Progenitor cell of endocrine pancreas (in vitro differentiated cells): ENCODE measurements at places on chromosomes 12 and 14. TPM values are rescaled to one million over a fixed set of nuclear protein-coding genes. Genes with fewer than 3 reads are reported as not detected.

DNA sequence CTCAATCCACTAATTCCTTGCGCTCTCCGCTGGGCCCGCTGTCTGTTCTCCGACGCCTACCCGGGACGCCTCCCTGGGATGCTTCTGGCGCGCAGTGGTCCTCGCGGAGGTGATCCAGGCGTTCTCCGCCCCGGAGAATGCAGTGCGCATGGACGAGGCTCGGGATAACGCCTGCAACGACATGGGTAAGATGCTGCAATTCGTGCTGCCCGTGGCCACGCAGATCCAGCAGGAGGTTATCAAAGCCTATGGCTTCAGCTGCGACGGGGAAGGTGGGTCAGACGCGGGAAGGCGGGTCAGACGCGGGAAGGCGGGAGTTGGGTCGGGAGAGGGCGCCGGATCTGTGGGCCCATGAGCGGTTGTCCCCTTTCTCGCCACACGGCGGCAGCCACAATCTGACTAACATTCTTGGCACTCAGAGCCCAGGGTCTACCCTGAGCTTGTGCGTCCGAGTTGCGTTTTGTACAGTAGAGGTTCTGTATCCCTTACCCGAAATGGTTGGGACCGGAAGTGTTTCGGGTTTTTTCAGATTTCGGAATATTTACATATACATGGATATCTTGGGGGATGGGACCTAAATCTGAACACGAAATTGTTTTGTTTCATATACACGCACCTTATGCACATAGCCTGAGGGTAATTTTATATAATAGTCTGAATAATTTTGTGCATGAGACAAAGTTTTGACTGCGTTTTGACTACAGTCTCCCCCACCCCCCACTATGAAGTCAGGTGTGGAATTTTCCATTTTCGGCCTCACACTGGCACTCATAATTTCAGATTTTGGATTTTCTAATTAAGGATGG, 762 bp downstream of the C12orf57 start:
- H3K27ac ChIP-seq, result peak overlapping the region; percentile 100
- peaks cover 37% of the 10 kb centered on the region for H3K4me1 ChIP-seq
- H3K36me3 ChIP-seq, result peaks cover 15% of the 10 kb centered on the region
- no peaks in the 10 kb centered on the region for H3K27me3 ChIP-seq
- H3K4me3 ChIP-seq, result peak overlapping the region; percentile 86

DNA sequence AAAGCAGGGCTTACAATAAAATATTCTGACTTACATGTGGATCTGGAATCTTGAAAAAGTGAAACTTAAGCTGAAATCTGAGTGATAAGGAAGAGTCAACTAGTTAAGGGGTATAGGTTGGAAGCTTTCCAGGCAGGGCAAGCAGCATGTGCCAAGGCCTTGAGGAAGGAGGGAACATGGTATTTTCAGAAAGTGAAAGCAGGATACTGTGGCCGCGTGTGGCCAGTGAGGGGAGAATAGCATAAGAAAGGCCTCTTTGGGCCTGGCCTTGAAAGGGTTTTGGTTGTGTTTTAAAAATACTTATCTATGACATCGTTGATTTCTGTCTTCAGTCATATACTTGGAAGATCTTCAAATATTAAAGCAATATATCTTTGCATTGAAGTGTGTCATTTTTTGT, 213.4 kb downstream of the AKAP6 start:
- no peak for DNase-seq
- H3K27ac ChIP-seq, result no peak overlapping the region
- H3K4me1 ChIP-seq, result peaks cover 11% of the 10 kb centered on the region
- no peaks in the 10 kb centered on the region for H3K36me3 ChIP-seq

DNA sequence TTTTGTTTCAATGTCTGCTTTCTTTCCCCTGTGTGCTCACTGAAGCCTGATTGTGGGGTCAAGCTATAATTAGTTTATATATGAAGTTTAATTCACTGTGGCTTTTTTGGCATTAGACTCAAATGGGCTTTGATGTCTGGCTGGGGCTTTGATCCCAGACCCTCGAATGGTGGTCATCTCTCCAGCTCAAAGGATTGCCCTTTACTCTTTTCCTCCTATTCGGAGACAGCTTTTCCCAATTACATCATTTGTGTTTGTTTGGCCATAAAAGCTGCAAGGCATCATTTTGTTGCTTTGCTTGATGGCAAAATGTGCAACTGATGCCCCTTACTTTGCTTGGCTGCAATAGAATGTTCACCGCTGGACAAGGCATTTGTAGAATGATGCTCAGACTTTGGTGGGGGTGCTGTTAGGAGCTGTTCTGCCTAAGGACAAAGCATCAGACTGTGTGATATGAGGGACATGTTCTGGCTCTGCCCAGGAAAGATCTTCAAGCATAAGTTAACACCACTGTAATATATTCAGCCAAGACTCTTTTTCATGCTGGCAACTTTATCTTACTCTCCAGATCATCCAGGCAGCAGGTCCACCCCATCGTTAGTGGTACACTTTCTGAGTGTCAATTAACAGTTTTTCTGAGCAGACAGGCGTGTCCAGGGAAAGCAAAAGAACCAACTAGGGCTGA, 3.2 kb upstream of the DACT1 start:
- H3K4me1 ChIP-seq, result peaks cover 25% of the 10 kb centered on the region
- H3K27me3 ChIP-seq, result peaks cover 43% of the 10 kb centered on the region
- H3K4me3 ChIP-seq, result no peak overlapping the region
- no peaks in the 10 kb centered on the region for H3K36me3 ChIP-seq
- no peak overlapping the region for H3K27ac ChIP-seq

- H3K27me3 ChIP-seq, result peaks cover 6% of the 10 kb centered on the region
- H3K4me1 ChIP-seq, result no peaks in the 10 kb centered on the region
- H3K27ac ChIP-seq, result no peak overlapping the region
- H3K4me3 ChIP-seq, result no peak overlapping the region
- DNase-seq, result no peak
- no peaks in the 10 kb centered on the region for H3K36me3 ChIP-seq
Observed at GRCh38 chr14:94145902-94146527, 16.6 kb upstream of the IFI27L2 start.

GRCh38 chr12:69136931-69137613, 102.3 kb upstream of the CPSF6 start:
- H3K4me3 ChIP-seq, result no peak overlapping the region
- no peaks in the 10 kb centered on the region for H3K4me1 ChIP-seq
- no peak overlapping the region for H3K27ac ChIP-seq
- H3K27me3 ChIP-seq, result no peaks in the 10 kb centered on the region
- peaks cover 3% of the 10 kb centered on the region for H3K36me3 ChIP-seq
- no peak for DNase-seq

- peaks cover 3% of the 10 kb centered on the region for H3K36me3 ChIP-seq
- H3K27ac ChIP-seq, result no peak overlapping the region
- peaks cover 20% of the 10 kb centered on the region for H3K4me1 ChIP-seq
- DNase-seq, result no peak
Observed at GRCh38 chr12:116266631-116267349, 10.7 kb downstream of the MED13L start.

DNA sequence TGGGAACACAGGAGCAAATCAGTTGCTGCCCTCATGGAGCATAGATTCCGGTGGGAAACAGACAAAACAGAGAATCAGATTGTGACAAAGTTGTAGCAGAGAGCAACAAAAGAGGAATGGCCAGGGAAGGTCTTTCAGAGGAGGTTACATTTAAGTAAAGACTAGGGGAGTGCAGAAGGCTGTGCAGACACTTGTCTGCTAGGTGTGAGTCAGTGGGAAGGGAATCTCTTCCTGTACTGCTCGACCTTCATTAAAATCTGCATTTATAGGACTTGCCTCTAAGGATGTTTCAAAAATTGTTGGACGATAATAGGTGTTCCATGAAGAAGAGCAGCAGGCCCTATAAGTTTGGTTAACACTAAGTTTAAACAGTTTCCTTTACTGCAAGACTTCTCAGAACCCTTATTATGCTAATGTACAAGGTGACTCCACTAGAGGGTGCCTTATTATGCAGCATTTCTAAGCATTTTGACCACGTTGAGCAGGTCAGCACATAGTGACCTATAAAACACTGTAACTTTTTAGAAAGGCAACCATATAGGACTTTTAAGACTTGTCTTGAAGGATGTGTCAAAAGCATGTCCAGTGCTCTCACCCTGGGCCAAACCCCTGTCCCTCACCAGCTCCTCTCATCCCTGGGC, 91.8 kb upstream of the RIC8B start:
- no peak overlapping the region for H3K4me3 ChIP-seq
- H3K27me3 ChIP-seq, result no peaks in the 10 kb centered on the region
- H3K4me1 ChIP-seq, result no peaks in the 10 kb centered on the region
- H3K36me3 ChIP-seq, result no peaks in the 10 kb centered on the region

DNA sequence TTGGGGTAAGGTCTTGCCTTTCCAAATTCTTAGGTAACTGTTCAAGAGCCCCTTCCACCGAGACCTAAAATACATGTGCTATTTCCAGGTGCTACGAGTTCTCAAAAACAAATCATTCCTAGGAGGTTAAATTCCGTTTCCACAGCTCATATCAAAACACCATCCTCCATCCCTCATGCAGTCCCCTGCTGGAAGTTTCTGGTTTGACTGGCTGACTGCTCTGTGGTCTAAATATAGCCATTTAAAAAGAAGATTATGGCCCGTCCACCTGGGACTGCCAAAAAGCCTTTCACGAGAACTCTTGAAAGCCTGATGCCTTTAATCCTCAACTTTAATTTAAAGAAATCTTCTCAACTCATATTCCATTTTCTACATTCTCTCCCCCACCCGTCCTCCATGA, 201.5 kb upstream of the MYL2 start:
- DNase-seq, result no peak
- peaks cover 22% of the 10 kb centered on the region for H3K4me1 ChIP-seq
- H3K36me3 ChIP-seq, result peaks cover 15% of the 10 kb centered on the region
- H3K4me3 ChIP-seq, result no peak overlapping the region
- H3K27me3 ChIP-seq, result no peaks in the 10 kb centered on the region
- no peak overlapping the region for H3K27ac ChIP-seq

DNA sequence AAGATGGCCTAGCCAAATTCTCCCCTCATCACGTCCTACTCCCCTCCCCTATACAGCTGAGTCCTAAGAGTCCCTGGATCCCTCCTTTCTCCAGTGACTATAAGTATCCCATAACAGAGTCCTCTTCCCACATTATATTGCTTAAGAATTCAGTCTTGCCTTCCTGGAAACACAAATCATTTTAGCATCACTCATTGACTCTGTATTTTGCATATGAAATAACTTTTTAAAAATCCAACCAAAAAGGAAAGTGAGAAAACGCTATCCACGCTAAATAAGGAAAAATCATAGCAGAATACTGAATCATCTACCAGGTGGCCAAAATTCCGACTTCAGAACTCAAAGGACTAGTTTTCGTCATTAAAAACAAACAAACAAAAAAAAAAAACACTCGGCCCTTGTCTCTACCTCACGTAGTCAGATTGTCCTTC, 130.2 kb downstream of the GCH1 start:
- peak overlapping the region; percentile 95 for H3K27ac ChIP-seq
- DNase-seq, result no peak
- no peaks in the 10 kb centered on the region for H3K27me3 ChIP-seq
- no peak overlapping the region for H3K4me3 ChIP-seq

GRCh38 chr12:81212996-81213696, 135.3 kb downstream of the ACSS3 start:
- no peak overlapping the region for H3K4me3 ChIP-seq
- no peaks in the 10 kb centered on the region for H3K36me3 ChIP-seq
- peaks cover 11% of the 10 kb centered on the region for H3K4me1 ChIP-seq
- H3K27me3 ChIP-seq, result no peaks in the 10 kb centered on the region

GRCh38 chr14:67765192-67765834, 51.1 kb downstream of the ZFYVE26 start:
- H3K36me3 ChIP-seq, result peaks cover 15% of the 10 kb centered on the region
- H3K27ac ChIP-seq, result peak overlapping the region; percentile 80
- H3K27me3 ChIP-seq, result no peaks in the 10 kb centered on the region

GRCh38 chr12:70853326-70853725, 67.2 kb downstream of the PTPRR start:
- no peak for DNase-seq
- no peak overlapping the region for H3K4me3 ChIP-seq
- no peaks in the 10 kb centered on the region for H3K36me3 ChIP-seq
- H3K4me1 ChIP-seq, result no peaks in the 10 kb centered on the region
- no peak overlapping the region for H3K27ac ChIP-seq

GRCh38 chr12:122052285-122052684, 26.3 kb upstream of the MLXIP start:
- DNase-seq, result no peak
- H3K36me3 ChIP-seq, result peaks cover 11% of the 10 kb centered on the region
- no peaks in the 10 kb centered on the region for H3K27me3 ChIP-seq
- no peak overlapping the region for H3K4me3 ChIP-seq
- no peak overlapping the region for H3K27ac ChIP-seq

GRCh38 chr14:68140076-68140741, 320.6 kb downstream of the RAD51B start:
- peaks cover 55% of the 10 kb centered on the region for H3K4me1 ChIP-seq
- peak overlapping the region; percentile 73 for H3K27ac ChIP-seq
- no peaks in the 10 kb centered on the region for H3K36me3 ChIP-seq
- no peaks in the 10 kb centered on the region for H3K27me3 ChIP-seq
- DNase-seq, result no peak

DNA sequence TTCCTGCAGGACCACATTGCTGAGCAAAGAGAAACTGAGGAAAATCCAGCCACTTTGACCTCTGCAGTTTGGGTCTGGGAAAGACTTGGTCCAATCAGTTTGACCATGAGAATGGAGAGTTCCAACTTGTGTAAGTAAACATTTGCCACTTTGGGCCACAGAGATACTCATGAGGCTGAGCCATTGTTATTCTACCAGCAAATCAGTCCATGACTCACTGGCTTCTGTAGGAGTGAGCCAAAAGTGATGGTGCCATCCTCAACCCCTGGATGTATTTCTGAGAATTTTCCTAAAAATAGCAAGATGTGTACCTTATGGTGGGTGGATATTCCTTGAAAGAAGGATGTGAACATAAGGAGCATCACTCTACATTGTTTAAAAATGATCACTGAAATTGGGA, 192.9 kb upstream of the OR4E1 start:
- H3K27me3 ChIP-seq, result peaks cover 13% of the 10 kb centered on the region
- no peak overlapping the region for H3K27ac ChIP-seq

EFS gene
- 66.8 and 69.6 TPM in 2 replicates for total RNA-seq

RNASE2 gene
- total RNA-seq, result not detected in 2 replicates

PRKAB1 gene
- 41.3 and 44.7 TPM in 2 replicates for total RNA-seq

PABPN1 gene
- 318 and 338 TPM in 2 replicates for total RNA-seq

LBHD2 gene
- not detected in 2 replicates for total RNA-seq

PTPN21 gene
- total RNA-seq, result 40.0 and 42.1 TPM in 2 replicates

TMEM132D gene
- 0.46 and 0.55 TPM in 2 replicates for total RNA-seq

EML5 gene
- 6.0 and 6.1 TPM in 2 replicates for total RNA-seq
